ENCODE measurements at places on chromosomes 6 and 20.

- DNase-seq: no peak
Measured at GRCh38 chr6:66032626-66033025, 325.6 kb upstream of the EYS start.

DNA sequence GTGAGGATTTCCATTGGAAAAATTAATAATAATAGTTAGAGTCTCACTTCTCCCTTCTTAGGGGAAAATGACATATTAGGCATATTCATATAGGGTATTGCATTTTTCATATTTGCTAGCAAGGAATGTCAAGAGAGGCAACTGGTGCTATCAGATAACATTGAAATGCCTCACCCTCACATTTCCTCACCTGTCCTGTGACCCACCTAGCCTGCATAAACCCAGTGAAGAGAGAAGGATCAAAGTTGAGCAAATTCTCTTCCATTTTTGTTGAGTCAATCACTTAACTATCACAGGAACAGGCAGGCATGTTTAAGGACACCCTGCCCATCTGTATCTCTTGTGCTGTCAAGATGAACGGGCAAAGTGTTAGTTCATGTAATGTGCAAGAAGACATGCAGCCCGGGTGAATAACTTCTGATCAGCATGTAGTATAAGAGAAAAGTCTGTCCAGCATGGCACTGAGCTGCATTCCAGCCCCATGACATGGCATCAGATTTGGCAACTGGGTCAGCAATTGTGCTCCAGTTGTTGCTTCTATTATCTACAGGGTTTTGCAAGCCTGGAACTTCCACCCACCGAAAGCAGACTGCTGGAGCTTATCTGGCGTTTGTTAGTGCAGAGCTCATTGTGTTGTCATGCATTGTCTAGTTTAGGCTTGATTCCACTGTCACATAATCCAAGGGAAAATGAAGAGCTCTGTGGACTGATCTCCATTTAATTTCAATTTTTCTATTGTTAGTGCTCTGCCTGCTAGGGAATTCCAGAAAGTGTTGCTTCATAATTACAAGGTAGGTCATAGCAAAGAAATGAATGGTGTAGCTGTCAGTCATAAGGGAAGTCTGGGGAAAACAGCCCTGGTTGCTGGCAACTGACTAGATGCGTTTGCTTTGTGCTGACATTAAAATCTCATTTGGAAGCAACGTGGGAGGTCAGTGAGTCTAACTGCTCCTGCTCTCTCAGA, 138.4 kb upstream of the TNFAIP3 start:
- DNase-seq: no peak

- peak; percentile 89 for DNase-seq
Measured at GRCh38 chr20:11726026-11726425, 191.7 kb upstream of the BTBD3 start.

- no peak for DNase-seq
Measured at GRCh38 chr20:48492015-48492714, 335.6 kb downstream of the PREX1 start.

GRCh38 chr20:34553366-34553867, 5.1 kb upstream of the MAP1LC3A start:
- no peak for DNase-seq

- DNase-seq: no peak
Measured at GRCh38 chr6:10425176-10425974, 10.5 kb upstream of the TFAP2A start.

- no peak for DNase-seq
Measured at GRCh38 chr6:34466242-34467185, 638 bp downstream of the PACSIN1 start.

DNA sequence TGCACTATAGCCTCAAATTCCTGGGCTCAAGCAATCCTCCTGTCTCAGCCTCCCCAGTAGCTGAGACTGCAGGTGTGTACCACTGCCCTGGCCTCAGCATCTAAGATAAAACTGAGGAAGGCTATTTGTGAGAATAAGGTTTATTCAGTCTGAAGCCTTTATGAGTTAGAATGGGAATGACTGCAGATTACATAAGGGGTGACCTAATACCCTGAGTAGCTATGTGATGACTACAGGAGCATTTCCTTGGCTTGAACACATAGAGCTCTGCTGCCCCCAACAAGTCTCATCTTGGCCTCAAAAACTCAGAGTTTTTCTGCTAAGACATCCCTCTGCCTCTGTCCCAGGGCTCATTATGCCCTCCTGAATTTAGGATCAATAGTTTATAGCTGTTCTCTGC, 7.6 kb downstream of the GSS start:
- DNase-seq: no peak

DNA sequence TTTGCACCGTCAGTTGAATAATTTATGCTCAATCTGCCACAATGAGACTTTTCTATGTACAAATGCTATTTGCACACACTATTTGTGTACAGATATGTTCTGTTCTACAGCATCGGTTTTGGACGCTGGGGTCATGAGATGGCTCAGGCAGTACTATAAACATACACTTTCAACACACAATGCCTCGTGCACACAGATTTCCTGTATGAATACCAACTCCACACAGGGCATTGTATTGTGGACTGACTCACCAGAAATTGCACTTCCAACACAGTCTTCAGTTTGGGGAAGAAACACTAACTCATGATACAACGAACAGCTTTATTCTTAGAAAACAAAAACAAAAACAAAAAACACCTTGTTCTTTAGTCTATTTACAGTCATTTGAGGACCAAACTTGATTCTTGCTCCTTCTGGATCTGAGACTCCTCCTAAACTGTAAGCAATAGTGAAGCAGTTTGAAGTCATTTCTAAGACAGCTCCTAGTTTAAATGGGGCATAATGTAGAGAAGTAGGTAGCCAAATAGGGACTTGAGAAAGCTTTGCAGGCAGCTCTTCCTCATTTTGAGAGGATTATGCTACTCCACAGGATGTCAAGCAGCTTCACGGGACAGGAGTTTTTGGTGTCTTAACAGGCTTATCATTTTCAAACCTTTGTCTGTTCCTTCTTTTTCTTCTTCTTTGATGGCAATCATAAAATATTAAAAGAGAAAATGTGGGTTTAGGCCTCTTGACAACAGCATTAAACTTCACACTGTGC, 33.7 kb downstream of the GJA10 start:
- DNase-seq: no peak

GRCh38 chr6:85983032-85983659, 340.5 kb upstream of the SYNCRIP start:
- no peak for DNase-seq

- no peak for DNase-seq
Measured at GRCh38 chr6:164414695-164415094, 894.7 kb downstream of the C6orf118 start.

DNA sequence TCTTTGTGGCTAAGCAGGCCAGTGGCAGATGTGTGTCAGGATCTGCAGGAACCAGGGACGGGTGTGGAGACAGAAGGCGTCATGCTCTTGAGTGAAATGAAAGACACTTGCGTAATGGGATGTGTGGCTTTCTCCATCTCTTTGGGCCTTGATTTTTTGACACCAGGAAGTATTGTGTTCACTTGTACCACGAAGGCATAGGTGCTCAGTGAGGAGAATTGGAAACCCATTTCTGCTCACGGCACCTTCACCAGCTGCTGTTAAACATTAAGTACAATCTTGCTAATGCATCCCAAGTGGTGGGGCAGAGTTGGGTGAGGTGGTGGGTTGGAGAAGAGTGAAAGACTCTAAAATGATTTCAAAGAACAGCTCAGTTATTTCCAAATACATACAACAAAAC, 30.0 kb downstream of the GJA10 start:
- DNase-seq: no peak

- no peak for DNase-seq
Measured at GRCh38 chr6:97040355-97040860, 115.9 kb downstream of the KLHL32 start.

DNA sequence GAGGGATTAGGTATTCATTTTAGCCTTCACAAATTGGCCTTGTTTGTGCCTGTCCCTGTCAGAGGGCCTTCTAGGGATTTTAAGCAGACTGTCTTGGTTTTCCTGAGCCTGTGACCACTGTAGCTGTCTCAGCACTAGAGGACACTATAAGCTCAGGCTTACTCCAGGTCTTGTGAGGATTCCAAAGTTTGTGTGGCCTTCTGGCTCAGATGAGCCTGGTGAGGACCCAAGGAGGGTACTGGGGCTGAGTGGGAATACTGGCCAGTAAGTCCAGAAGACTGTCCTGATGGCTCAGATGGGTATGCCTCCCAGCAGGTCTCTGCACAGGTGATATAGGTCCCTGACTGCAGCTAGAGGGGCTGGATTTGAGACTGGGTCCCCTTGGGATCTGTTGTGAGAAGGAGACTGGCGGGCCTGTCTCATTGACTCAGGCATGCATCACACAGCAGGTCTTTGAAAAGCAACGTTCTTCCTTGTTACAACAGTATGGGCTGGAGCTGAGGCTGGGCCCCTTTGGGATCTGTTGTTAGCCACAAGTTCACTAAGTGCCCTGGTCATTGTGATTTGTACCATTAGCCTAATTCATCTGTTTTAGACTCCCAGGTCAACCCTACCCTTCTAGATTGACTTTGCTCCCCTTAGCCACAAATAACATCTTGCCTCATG, 26.3 kb upstream of the TFB1M start:
- DNase-seq: no peak

DNA sequence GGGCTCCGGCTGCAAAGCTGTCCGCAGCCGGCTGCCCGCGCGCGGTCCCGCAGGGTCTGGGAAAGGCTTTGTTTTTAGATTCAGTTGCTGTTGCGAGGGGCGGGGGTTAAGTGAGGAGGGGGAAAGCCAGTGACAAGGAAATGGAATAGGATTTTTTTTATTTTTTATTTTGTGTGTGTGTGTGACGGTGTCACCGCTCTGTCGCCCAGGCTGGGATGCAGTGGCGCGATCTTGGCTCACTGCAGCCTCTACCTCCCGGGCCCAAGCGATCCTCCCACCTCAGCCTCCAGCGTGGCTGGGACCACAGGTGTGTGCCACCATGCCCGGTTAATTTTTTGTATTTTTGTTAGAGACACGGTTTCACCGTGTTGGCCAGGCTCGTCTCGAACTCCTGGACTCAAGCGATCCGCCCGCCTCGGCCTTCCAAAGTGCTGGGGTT, 615 bp upstream of the UBE2J1 start:
- no peak for DNase-seq

- no peak for DNase-seq
Measured at GRCh38 chr6:54107470-54108090, 3.7 kb upstream of the MLIP start.

DNA sequence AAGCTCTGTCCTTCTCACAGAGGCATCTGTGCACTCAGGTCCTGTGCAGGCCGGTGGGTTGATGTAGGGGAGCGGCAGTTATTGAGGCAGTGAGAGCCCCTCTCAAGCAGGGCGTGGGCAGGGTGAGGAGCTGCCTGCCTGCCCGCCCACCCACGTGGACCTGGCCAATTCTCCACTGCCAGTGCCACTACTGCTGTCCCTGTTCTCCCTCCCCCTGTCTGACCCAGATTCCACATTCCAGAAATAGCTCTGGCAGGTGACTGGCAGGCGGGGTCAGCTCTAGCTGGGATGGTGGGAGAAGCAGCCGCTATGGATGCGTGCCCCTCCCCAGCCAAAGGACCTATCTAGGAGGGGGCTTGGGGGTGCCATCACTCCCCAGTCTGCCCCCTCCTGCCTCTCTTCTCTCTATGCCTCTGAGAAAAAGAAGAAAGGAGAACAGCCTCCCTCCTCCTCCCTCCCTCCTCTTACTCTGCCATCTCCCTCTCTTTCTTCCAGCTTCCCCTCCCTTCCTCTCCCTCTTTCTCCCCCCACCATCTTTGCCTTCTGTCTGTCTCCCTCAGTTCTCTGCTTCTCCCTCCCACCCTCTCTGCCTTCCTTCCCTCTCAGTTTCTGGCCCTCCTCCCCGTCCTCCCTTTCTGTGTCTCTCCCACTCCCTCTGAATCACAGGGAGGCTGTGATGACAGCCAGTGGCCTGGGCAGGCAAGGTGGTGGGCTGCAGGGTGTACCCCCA, 86.5 kb upstream of the MYL9 start:
- DNase-seq: no peak

GRCh38 chr6:81166770-81167169, 585.7 kb downstream of the TENT5A start:
- DNase-seq: no peak

DNA sequence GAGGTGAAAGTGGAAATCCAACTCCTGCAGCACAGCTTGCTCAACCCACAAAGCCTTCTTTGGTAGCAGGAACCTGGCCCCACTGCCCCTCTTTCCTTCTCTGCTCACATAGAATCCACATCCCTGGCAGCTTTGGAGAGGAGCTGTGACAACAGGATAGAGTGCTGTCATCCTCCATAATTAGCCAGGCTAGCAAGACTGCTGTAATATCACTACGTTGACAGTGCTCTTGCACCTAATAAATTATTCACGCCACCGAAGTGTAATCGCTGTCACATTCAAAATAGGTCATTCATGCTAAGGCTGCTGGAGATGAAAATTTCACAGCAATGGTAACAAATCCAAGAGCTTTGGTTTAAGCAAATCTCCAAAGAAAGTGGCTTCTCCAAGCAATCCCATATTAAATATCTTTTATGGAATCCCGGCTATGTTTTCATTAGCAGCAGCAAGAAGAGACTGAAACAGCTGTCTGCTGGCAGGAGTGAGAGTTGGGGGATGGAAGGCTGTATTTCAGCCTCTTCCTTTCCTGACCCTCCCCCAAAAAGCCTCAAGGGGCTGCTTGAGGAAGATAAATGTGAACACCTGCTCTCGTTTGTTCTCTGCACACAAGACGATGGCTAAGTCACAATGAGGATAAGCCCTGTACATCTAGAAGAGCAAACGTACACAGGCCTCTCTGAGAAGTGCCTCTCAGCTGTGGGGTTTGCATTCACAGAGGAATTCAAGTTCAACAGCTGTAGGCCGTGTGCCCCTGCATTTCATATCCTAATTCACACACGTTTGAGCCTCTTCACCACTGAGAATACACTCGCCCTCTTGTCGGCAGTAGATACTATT, 16.5 kb downstream of the RIPOR2 start:
- DNase-seq: peak; percentile 64

DNA sequence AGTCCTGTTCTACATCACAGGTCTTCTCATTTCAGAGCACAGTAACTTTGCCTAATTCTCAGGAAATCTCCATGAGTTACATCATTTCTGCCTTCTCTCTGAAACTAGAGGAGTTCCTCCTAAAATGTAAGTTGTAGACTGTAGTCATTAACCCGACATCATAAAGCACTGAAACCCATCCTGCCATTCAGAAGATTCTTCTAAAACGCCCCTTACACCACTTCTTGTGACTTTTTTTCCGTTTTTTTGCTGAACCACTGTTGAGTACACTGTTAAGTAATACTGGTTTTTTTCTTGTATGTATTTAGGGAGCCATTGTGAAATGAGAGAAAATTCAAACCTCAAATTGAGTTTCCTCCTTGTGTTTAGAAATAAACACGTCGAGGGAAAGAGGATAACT, 117.3 kb downstream of the MAP3K4 start:
- DNase-seq: no peak

GRCh38 chr6:161607696-161608297, 333.9 kb upstream of the AGPAT4 start:
- DNase-seq: no peak

DNA sequence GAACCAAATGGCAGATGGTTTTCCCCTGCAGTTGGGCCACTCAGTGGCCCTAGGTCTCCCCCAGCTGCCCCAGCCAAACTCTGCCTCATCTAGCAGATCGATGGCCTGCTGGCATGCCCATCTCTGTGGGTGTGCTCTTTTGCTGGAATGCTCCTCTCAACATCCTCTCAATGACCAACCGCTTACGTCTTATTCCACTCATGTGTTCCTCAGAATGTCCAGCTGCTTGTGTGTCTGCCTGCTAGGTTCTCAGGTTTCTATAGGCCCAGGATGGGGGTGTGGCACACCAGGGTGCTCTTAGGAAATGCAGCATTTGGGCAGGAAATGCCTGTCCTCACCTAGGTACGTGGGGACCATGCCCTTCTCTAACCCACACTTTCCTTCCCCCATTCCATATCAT, 509.9 kb upstream of the SYNCRIP start:
- DNase-seq: no peak
